Posterior vena cava (tissue), 2 donors: ENCODE measurements at places on chromosomes 5 and 9. TPM values are rescaled to one million over a fixed set of nuclear protein-coding genes. Genes with fewer than 3 reads are reported as not detected.

SIT1 gene
- total RNA-seq: 0.24 TPM

DNA sequence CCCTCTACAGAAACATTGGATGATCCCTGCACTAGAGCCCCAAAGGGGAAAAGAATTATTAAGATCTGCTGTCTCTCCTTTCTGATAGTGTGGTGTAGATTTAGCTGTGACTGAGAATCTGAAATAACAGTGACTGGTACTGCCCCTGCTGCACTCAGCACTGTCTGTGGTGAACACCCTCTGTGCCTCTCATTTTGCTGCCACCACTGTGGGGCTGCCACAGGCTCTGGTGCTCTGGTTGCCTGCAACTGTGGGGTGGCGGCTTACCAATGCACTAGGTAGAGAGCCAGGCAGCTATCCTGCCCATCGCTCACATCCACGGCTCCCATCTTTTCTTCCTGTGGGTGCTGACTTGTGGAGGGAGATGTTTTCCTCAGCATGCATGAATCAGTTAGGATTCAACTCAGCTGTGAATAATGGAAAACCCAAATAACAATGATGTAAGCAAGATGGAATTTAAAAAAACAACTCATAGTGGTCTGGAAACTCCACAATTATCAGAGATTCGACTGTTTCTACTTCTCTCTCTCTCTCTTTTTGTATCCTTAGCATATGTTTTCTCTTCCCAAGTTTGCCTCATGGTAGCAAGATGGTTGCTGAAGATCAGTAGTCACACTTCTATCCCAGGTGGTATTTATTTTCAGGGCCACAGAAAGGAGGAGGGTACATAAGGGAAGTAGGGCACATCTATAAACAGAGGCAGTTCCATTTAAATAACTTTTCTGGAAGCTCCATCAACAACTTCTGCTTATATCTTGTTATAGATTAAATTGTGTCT lies 99.8 kb upstream of the DAP start:
- no peak for DNase-seq

- no peak for DNase-seq
Measured at GRCh38 chr9:117649126-117649525, 55.1 kb upstream of the TLR4 start.

HINT1 gene
- 129 TPM for total RNA-seq

- no peak for DNase-seq
Measured at GRCh38 chr5:55983986-55984385, 10.8 kb downstream of the IL6ST start.

EMB gene
- total RNA-seq: 15.0 TPM

SHOC1 gene
- total RNA-seq: not detected

DNA sequence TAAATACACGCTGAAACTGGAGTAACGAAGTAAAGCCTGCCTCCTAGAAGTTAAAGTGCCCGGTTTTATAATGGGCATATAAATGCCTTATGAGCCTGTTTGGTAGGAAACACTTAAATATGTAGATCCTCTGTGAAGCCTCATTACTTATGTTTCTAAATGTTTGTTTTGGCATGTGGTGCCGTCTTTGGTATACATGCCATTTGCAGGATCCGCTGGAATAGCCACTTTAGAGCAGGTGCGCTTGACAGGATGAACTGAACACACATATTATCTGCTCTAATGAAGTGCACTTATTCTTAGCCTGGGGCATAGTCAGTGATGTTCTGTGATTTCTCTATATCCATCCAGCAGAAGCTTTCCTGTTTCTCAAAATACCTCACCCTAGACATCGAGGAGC lies 778.1 kb upstream of the WWC1 start:
- no peak for DNase-seq

GRCh38 chr9:18727904-18728303 lies 254.0 kb downstream of the ADAMTSL1 start:
- no peak for DNase-seq

DNA sequence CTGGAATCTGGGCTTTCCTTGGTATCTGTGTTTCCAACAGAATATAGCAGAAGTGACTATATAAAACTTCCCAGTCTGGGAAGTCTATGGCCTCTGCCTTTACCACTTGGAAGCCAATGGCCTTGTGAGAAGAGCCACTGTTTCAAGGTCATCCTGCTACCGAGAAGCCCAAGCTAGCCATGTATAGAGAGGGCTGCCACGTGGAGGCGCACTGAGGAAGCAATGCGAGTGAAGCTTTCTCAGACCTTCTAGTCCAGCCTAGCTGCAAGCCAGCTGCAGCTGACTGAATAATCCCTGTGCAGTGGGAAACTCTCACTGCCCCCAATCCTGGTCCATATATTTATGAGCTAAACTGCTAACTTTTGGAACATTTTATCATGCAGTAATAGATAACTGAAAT lies 661.8 kb upstream of the RIOK2 start:
- no peak for DNase-seq

GRCh38 chr9:123568691-123569688 lies 213.0 kb downstream of the CRB2 start:
- no peak for DNase-seq

DNA sequence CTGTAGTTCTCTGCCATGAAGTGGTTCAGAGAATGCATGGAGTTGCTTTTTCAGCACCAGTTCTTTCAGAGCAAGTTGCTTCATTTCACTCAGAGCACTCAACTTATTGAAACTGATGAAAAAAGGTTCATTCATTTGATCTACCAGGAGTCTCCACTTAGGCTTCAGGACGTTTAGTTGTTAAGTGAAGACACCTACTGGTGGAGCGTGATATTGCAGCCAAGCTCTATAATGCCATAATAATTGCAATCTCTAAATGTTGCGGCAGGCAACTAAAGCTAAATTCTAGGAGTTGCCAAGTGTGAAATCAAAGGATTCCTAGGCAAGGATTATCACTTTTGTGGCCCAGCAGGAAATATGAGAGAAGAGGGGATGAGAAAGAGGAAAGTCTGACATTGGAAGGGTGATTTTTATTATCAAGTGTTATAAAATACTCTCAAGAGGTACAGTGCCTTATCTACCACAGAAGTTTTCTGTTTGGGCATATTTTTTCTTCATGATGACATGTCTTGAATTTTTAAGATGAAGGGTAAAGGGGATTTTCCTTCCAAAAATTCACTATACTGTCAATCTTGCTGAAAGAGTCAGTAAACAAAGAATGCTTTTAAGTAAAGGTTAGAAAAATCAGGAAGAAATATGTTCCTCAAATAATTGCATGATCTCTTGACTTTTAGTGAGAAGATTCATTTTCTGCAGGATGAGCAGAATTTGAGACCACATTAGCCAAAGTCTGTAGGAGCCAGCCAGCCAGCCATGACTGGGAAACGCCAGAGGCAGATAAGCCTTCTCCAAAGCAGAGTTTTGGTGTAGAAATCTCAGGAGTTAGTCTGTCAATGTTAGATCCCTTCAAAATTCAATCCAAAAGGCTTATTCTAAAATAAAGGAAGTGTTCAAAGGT lies 83.4 kb downstream of the SH3PXD2B start:
- peak; percentile 41 for DNase-seq

DNA sequence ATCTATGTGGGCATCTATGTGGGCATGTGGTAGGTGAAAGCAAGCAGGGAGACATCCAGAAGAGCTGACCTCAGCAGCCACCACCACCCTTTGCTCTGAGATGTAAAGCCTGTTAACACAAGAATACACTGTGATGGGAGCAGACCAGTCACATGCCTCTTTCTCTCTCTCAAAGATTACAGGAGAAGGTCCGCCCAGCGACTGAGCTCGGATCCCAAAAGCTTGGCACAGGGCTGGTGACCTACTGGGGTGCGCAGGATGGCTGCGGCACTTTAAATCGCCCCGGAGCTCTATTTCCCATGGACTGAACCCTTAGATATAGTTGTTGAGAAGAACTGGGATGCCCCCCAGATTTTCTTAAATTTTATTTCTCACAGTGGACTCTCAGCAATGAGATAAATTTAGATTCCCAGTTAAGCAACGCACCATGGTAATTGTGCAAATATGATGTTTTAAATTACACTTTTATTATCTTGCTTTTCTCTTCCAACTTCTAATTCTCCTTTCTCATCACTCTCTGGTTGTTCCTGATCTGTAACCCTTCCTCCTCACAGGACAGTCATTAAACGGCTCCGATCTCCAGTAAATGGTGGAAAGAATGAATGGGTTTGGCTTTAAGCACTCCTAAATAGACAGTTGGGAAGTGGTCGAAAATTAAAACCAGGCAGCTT lies 37.7 kb upstream of the ICE1 start:
- peak; percentile 75 for DNase-seq

GABRP gene
- not detected for total RNA-seq

GRCh38 chr9:5459289-5459829 lies 9.0 kb downstream of the CD274 start:
- DNase-seq: no peak

- no peak for DNase-seq
Measured at GRCh38 chr5:170474489-170475274, 29.1 kb upstream of the KCNIP1 start.

IL33 gene
- 83.1 TPM for total RNA-seq

DNA sequence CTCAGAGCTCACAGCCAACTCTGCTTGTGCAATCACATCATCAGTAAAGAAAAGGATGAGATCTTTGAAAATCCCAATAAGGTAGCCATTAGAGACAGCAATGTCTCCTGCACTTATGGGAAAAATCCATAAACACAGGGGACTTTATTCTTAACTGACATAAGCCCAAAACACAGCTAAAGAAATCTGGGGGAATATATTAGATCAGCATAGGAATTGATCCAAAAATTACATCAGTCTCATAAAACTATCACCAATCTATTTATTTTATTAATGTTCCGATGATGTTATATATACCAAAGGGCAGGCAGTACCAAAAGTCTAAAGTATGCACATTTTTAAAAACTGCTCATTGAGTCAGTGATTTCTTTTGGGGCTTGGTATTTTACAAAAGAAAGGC lies 6.9 kb downstream of the MRPS27 start:
- no peak for DNase-seq

DNA sequence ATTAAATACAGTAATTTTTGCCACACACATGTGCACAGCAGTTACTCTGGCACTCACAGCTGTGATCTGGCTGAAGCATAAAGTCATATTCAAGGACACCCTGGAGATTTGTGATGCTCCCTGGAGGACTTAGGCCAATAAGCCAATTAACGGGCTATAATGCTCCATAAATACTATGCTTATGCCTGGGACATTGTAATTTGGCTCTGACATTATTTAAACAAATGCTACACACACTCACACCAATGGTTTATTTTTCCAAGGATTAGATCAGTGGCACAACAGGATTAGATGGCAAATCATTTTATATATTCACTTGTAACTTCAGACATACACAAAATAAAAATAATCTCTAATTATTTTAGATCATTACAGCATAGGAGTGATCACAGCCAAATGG lies 111.2 kb downstream of the LMNB1 start:
- no peak for DNase-seq
